Activated CD4-positive, alpha-beta T cell treated with anti-CD3 and anti-CD28 coated beads, Interleukin-2, amount 10 ng/mL, durations not matched to agents 7 days and 5 days (primary cell): ENCODE measurements at places on chromosomes 7 and 10.

GRCh38 chr7:27895551-27895950 is 155.6 kb downstream of the TAX1BP1 start:
- no peak for DNase-seq

GRCh38 chr7:82714883-82715282 is 271.3 kb upstream of the CACNA2D1 start:
- DNase-seq = no peak

DNA sequence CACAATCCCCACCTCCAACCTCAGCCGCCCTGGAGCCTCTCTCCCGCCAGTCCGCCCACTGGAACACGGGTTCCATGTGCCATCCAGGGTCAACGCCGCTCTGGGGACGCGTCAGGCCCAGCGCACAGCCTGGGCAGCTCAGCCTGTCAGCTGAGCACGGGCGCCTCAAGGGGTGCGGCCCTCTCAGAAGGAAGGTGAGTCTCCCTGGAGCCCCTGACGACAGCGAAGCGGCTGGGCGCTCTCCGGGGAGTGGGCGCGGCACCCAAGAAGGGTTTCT is 1.2 kb upstream of the SLC18A3 start:
- no peak for DNase-seq

DNA sequence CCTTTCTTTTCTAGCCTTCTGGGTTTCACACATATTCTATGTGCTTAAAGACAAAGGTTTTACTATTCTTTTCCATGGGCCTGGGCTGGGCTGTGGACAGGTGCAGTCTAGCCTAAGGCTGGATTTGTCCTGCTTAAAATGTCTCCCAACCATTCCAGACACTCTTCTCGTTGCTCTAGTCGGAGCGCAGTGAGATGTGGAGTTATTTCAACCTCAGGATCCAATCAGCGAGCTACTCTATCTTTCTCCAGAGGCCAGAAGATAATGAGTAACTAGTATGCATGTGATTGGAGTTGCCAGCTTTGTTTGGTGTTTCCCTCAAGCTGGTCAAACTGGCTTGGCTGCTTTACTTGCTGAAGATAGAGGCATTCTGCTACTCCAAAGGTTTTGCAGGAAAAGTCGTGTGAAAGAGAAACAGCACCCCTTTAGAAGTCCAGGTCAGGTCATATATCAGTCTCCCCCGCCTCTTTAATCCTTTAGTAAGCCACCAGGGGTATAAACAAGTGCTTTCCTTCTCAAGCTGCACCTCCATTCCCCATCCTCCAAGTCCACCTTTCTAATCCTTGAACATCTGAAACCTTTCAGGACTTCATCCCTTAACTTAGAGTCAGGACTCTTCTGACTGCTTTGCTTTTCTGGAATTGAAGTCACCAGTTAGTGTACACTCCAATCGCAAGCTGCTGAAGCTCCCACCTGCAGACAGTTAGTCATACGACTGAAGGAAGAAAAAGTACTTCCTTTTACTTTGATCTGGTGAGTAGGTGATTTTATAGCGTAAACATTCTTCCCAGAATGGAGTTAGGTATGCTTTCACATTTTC is 78.8 kb downstream of the DNMBP start:
- DNase-seq = no peak

GRCh38 chr7:130804220-130804619 is 70.2 kb upstream of the KLF14 start:
- DNase-seq = no peak

GRCh38 chr10:79103129-79103528 is 34.4 kb downstream of the ZMIZ1 start:
- no peak for DNase-seq

DNA sequence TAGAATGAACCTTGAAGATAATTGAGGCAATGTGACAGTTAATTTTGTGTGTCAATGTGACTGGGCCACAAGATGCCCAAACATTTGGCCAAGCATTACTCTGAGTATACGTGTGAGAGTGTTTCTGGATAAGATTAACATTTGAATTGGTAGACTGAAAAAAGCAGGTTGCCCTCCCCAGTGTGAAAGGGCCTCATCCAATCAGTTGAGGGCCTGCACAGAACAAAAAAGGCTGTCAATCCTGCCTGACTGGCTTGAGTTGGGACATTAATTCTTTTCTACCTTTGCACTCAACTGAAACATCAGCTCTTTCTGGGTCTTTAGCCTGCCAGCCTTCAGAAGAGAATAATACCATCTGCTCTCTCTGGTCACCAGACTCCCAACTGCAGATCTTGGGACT is 56.6 kb upstream of the PDE1C start:
- DNase-seq = no peak

- no peak for DNase-seq
Measured at GRCh38 chr10:59606551-59606961, 103.1 kb downstream of the SLC16A9 start.

DNA sequence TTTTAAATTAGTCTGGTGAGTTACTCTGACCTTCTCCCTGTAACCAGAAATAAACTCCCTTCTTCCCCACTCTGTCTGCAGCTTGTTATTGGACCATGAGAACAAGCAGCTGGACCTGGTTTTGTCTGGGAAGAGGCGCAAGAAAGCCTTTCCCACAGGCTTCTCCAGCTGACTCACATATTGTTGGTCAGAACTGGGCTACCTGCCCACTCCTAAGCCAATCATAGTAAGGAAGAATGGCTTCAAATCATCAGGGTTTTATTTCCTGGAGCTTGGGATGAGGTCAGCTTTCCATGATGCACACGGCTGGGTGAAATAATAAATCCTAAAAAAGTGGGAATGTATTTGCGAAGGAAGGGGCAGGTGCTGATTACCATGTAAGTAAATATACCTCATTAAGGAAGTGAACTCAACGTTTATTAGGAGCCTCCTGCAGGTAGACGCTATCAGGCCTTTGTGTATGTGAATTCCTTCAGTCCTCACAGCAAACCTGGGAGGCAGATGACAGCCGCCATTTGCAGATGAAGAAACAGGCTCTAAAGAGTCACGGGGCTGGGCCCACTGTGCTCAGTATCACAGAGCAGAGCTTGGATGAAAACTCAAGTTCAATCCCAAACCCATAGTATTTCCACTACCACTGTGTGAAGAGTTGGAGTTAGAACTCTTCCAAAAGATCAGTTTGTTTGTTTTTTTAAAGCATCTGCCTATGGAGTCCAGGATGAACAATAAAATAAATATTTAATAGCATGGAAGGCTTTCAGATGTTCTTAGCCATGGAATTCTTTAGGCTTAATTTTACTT is 32.8 kb downstream of the IL15RA start:
- DNase-seq = no peak

- DNase-seq = no peak
Measured at GRCh38 chr7:43021431-43021830, 89.3 kb downstream of the MRPL32 start.

- DNase-seq = no peak
Measured at GRCh38 chr10:87976101-87976743, 112.8 kb downstream of the PTEN start.

GRCh38 chr7:123271856-123272255 is 72.1 kb upstream of the SLC13A1 start:
- no peak for DNase-seq

DNA sequence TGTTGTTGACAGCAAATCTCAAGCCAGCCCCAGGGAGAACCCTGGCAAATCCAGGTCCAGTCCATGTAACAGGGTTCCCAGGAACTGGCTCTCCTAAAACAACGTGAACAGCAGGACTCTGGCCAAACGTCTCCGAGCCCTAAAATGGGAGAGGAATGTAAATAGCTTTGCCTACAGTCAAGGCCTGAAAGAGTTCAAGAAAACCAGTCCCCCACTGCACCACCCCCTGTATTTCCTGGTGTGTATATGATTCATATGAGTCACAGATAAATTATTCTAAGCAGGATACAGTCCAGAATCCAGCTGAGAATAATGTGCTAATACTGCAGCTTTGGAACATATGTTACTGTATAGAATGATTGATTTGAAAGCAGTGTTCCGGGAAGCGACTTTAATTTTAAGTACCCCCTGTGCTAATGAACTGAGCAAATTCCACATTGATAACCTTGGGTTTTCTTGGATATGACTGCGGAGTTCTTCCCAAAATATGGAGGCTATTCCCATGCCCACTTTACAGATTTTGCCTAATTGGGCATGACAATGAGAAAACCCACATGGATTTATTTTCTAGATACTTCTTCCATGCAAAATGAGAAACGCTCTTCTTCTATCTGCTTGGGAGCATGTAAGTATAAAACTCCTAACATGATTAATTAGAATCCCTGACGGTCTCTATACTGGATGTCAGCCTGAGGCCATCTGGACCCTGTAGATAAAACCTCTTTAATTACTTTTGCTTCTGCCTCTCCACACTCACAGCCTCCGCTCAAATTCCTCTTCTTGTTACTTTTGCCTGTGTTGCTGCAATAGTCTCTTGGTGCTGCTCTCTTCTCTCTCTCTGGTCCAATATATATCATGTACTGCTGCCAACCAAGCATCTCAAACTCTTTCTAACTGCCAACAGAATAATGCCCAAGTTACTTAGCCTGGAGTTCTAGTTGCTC is 50.2 kb downstream of the LAMB4 start:
- no peak for DNase-seq

DNA sequence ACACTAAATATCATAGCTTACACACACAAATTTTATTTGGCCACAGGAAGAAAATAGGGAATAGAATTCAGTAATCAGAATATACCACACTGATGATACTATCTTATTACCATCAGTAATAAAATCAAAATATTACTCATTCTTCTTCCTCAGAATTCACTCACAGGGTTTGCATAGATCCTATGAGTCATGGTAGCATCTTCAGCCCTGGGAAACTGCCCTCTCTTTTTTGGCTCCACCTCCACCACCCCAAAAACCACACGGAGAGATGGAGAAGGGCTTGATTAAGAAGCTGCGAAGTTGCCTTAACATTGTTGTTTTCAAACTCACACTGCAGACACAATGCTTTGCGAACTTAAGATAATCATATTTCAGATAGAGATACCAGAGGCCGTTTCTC is 154.1 kb upstream of the AHR start:
- peak; percentile 58 for DNase-seq

DNA sequence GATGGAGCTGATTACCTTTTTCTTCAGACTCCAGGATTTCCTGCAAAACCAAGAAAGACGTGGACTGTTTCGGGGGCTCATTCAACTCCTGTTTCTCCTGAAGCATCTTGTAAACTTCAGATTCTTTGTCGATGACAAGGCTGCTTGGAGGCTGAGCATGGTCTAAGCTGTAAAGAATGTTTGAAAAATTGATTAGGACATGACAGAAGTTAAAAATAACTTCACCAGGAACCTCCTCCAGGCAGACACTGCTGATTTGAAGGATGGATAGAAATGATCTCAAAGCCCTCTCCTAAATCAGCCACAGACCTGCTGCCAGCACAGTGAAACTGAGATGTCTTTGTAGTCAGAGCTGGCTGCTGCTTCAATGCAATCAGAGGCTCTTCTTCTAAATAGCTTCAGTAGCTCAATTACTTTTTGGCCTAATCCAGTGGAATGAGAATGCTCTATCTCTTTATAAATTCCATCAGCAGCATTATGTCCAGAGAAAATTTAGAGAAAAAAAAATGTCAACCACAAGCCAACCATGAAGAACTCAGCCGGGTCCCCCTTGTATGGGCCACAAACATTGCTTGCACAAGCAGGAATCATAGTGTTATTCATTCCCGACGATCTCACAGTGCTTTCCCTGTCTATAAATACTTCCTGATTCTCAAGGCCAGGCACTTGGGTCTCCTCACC is 43.5 kb downstream of the PDLIM1 start:
- no peak for DNase-seq

DNA sequence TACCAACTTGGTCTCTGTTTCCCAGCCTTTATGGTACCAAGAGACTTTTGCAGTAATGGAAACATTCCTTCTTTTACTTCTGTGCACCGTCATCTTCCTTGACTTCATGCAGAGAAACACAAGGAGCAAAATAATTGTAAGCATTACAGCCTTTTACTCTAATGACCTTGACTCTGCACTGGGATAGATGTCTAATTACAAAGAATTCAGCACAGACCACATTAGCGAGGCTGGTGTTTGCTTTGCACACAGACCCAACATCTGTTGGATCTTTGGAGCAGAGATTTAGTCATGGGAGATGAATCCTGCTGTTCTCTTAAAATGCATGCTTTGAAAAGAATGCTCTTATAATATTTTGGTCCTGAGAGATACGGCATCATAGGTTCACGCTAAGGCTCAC is 261.6 kb downstream of the TWIST1 start:
- DNase-seq = no peak

DNA sequence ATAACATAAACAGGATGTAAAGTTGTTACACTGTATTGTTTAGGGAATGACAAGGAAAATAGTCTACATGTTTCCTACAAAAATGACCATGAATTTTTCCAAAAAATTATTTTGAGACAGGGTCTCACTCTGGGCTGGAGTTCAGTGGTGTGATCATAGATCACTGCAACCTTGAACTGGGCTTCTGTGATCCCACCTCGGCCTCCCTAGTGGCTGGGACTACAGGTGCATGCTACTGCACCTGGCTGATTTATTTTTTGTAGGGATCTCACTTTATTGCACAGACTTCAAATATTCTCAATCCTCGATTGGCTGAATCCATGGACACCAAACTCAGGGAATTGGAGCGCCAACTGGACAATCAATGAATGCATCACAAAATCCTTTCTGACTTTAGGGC is 6.6 kb downstream of the CHCHD2 start:
- DNase-seq = no peak

DNA sequence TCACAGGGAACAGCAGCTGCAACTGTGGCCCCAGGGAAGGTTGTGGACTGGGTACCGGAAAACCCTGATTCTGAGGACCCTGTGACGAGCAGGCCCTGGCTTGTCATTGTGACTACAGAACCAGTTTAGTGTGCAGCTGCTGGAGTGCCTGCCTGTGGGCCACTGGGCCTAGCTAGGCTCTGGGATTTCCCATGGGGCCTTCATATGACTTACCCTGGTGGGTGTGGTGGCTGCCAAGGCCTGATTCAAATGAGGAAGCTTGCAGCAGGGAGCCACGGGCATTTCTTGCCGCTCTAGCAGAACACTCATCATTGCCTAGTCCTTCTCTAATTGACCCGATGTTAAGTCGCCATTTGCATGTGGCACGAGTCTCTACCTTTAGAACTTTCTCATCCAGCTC is 14.7 kb upstream of the CAMK2G start:
- no peak for DNase-seq
